ENCODE measurements at places on chromosomes 5 and 9.

DNA sequence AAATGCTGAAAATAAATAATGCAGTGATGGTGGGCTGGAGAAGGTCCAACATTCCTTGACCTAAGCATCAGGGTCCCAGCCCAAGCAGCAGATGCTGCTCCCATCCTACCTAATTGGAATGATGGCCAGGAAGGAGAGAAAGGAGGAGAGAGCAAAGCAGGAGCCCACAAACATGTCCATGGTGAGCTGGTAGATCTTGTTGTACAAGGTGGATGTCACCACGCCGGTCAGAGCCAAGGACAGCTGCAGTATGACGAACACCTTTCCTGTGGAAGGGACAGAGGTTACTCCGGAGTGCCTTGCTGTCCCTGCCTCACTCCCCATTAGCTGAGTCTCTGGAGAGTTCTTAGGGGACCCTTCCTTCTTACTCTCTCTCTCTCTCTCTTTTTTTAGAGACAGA is 4.3 kb downstream of the SLC46A2 start:
- no peak for DNase-seq

DNA sequence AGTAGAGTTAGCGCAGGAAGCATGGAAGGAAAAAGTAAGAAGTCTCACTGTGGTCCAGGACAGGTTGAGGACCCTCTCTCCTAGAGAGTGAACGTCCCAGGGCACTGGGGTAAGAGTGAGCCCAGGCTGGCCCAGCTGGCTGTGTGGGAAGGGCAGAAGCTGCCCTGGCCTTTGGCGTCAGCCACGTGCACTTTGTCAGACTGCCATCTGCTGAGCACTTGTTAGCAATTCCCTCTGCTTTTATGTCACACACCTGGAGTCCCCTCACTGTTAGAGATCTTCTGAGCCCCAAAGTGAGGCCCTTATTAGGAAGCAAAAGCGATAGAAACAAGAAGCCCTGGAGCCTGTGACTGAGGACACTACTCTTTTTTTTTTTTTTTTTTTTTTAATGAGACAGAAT is 79.1 kb downstream of the UGCG start:
- no peak for DNase-seq

- DNase-seq, result no peak
Observed at GRCh38 chr5:5018578-5018970, 121.6 kb upstream of the ADAMTS16 start.

- no peak for DNase-seq
Observed at GRCh38 chr9:125568621-125569020, 138.4 kb downstream of the MAPKAP1 start.

DNA sequence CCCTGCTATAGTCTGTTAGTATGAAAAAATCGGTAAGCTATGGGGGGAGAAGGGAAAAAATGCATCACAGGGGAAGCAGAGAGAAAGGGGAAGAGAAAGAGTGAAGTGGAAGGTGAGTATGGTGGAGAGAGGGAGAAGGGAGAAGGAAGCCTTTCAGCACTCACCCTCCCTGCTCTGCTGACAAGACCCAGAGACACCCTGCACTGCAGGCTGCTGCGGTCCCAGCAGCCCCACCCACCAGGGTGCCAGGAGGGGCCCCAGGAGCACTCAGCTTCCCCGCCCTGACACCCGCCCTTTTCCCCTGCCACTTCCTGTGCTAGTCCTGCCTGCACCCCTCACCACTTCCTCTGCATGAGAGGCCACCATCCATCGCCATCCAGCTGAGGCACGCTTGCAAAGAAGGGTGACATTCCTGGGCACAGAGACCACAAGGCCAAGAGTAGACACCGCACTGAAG is 12.7 kb downstream of the STK10 start:
- DNase-seq, result peak; percentile 86

DNA sequence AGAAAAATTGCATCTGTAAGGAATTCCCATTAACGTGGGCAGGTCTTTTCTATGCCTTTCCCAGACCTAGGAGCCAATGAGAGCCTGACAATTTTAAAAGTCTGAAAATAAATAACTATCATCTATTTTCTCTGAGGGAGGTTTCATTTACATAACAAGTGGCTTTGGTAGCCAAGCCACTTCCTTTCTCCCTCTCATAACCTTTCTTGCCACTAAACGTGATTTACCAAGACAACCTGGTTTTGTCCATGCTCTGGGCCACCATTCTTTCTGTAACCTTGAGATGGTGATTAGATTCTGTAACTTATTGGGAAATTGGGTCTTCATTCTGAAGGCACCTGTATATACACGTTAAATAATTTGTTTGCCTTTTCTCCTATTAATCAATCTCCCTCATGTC is 1046.9 kb downstream of the CDH12 start:
- DNase-seq, result no peak

GRCh38 chr5:78699552-78700153 is 51.1 kb upstream of the LHFPL2 start:
- DNase-seq, result no peak

GRCh38 chr5:166341740-166342337 is 1949.6 kb upstream of the WWC1 start:
- DNase-seq, result no peak

DNA sequence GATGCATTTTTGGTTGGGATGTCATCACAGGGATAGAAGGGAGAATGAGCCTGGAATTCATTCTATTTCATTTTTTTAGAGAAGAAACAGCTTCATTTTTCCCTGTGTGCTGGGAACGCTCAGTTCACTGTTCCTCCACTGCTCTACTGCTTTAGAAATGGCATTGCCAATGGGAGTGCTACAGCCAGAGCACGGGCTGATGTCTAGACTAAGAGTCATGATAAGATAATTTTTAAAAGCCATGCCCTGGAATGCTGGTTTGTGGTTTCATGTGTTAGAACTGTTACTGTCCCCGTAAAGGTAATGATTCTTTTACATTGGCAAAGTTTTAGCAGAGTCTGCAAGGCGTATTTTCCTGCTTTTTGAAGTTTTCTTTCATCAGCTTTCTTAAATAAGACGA is 119.6 kb downstream of the SEMA6A start:
- no peak for DNase-seq

GRCh38 chr5:168286386-168286785 is 5.1 kb upstream of the WWC1 start:
- no peak for DNase-seq

- no peak for DNase-seq
Observed at GRCh38 chr5:174083056-174083827, 37.7 kb downstream of the NSG2 start.

GRCh38 chr5:55226027-55226933 is 835 bp downstream of the MCIDAS start:
- no peak for DNase-seq

GRCh38 chr9:128244837-128245231 is 31.0 kb downstream of the GOLGA2 start:
- DNase-seq, result no peak

DNA sequence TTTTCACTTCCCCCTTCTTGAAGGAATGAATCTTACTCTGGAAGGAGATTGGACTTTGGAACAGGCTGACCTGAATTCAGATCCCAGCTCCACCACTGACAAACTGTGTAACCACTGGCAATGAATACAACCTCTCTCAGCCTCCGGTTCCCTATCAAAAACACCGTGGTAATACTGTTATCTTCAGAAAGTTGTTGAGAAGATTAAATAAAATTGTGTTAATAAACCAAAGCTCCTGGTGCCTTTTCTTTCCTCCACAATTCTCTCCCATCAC is 99.7 kb upstream of the RAI14 start:
- DNase-seq, result no peak

GRCh38 chr5:128842241-128842640 is 123.0 kb upstream of the SLC27A6 start:
- DNase-seq, result no peak

DNA sequence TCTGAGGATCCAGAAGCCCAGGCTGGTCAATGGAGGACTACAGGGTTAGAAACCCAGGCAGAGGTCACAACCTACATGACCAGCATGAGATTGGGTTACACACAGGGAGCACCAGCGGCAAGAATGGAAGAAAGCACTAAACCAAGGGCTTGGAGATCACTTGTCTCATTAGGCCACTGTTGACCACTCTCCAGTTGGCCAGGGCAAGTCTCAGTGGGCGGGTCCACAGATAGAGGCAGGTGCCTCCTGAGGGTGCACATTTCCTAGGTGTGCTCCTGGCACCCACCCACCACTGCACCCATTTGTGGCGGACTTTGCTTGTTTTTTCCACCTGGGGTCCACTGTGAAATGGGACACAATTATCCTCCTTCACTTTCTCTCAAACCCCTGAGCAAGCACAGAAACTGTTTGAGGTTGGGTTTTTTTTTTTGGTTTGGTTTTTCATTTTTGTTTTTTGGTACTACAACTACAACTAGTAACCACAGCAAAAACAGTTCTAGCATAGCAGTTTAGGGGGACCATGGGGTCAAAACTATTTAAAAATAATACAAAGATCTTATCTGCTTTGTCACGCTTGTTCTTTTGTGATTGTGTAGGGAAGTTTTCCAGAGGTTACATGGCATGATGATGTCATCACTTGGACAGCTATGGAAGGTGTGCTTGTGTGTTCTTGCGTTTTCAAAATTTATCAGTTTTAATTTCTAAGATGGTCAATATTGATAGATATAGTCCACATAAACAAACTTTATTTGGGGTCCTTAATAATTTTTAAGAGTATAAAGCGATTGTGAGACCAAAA is 6.1 kb downstream of the NPR2 start:
- no peak for DNase-seq

- no peak for DNase-seq
Observed at GRCh38 chr9:134666831-134667230, 25.2 kb downstream of the COL5A1 start.

DNA sequence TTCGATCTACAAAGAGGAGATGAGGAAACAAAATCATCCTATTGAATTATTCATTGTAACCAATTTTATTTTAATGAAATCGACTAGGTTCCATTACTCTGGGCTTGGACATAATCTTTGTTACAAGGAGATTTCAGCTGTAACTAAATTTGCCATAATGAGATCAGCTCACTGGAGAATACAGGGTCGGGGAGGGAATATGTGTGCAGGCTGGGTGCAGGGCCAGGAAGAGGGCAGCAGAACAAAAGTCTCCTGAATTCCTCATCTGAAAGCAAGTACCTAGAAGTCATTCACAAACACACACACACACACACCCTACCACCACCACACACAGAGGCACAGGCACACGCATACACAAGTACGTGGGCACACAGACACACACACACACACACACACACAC is 151.2 kb downstream of the PAPPA start:
- DNase-seq, result no peak

DNA sequence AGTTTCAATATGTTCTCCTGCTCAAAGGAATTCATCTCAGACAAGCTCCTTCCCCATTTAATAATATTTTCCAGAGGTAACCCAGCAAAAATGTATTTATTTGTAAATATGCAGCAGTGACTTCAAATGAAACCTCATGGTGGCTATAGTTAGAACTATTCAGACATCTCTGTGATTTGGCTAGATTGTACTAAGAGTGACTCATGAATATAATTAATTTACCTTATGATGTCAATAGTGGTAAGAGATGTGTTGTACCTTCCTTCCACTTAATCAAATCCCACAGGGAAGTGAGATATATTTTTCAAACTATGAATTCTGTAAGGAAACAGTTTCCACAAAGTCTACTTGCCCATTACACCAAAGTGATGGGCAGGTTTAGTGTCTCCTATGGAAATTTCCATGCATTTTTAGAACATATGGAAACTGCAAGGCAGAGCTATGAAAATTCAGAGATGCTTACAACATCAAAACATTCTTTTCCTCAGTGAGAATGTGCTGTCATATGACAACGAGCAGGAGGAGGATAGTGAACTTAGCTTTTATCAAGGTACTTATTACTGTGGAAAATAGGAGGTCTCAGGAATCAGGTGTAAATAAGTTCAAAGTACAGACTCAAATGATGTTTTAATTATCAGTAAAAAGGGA is 34.0 kb upstream of the SPDL1 start:
- no peak for DNase-seq
